Activated T-cell treated with anti-CD3 and anti-CD28 coated beads, Interleukin-2, amount 50 U/mL, for 48 hours (primary cell): ENCODE measurements at places on chromosomes 1 and 21.

- DNase-seq, result no peak
Measured at GRCh38 chr1:86826856-86827255, 87.1 kb downstream of the SELENOF start.

GRCh38 chr21:42925114-42925926 is at the start of gene ERVH48-1:
ERVH48-1 (minus strand) TSS chr21:42925630; CDS start chr21:42919006, 6,624 bp downstream.
- no peak for DNase-seq

GRCh38 chr1:57845041-57845440 is 421.2 kb upstream of the DAB1 start:
- no peak for DNase-seq

GRCh38 chr21:43305811-43306311 is 121.1 kb downstream of the SIK1 start:
- DNase-seq, result no peak

- no peak for DNase-seq
Measured at GRCh38 chr1:79469139-79469538, 462.6 kb upstream of the ADGRL4 start.

DNA sequence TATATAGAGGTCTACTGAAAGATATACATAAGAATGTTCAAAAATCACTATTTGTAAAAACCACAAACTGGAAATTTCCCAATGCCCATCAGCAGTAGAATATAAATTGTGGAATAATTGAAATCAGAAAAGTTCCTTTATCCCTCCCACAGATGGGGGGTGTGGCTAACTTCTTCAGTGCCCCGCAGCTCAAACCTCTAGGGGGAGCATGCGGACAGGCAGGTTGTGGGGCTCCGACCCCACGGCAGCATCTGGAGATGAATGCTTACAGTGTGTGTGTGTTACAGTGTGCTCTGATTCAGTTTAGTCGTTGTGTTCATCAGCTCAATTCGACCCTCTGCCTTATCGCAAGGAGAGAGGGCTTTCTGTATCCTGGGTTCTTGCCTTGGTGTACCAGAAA is 262.1 kb upstream of the LRRC7 start:
- DNase-seq, result no peak

DNA sequence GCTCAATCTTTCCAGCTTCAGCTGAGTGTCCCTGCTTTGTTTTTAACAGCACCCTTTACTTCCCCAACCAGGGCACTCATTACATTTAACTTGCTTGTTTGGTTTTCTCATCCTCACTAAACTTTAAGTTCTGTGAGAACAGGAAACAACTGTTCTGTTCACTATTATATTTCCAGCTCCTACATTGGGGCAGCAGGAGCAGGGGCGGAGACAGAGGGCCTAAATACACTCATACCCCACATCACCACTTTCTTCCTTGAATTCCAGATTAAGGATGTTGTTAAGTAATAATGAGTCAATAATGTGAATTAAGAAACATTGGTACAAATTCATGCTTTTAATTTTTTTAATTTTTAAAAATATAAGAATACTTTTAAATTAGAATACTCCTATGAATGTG is 6.0 kb downstream of the DRAM2 start:
- no peak for DNase-seq

- DNase-seq, result no peak
Measured at GRCh38 chr1:19946971-19947370, 23.6 kb upstream of the PLA2G2E start.

DNA sequence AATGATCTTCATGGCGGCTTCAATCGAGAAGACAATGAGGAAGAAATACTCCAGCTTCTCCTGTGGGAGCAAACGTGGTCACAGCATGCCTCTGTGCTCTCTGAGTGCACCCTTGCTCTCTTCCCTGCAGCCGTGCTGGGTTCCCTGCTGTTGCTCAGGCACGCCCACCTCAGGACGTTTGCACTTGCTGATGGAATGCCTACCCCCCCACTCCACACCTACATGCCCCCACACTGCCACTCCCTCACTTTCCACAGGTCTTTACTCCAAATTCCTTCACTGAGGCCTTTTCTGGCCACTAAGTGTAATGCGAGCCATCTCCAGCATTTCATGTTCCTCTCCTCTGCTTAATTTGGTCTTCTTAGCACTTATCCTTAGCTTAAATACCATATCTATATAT is 18.3 kb downstream of the CACNA1S start:
- no peak for DNase-seq

GRCh38 chr1:208791456-208791855 is 547.3 kb upstream of the PLXNA2 start:
- DNase-seq, result no peak

GRCh38 chr1:90782046-90782445 is 64.9 kb upstream of the BARHL2 start:
- no peak for DNase-seq

GRCh38 chr1:150576367-150576711 is 3.1 kb downstream of the MCL1 start:
- DNase-seq, result no peak

GRCh38 chr1:205266611-205267305 is 39.0 kb downstream of the TMCC2 start:
- DNase-seq, result no peak

DNA sequence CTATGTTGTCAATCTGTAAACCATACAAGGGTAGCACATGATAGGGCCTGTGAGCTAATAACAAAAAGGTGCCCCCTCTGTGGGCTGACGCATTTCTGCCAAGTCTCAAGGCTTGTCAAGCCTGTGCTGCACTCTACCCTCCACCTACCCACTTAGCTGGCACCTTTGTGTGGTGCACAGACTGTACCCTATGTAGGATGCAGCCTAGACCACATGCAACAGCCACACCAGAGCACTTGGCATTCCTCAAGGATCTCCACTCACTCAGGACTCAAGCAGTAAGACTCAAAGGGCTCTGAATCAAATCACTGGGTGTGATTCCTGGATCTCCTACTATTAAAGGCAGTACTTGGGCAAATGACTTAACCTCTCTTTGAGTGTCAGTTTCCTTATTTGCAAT is 133.5 kb downstream of the BEND5 start:
- DNase-seq, result no peak

DNA sequence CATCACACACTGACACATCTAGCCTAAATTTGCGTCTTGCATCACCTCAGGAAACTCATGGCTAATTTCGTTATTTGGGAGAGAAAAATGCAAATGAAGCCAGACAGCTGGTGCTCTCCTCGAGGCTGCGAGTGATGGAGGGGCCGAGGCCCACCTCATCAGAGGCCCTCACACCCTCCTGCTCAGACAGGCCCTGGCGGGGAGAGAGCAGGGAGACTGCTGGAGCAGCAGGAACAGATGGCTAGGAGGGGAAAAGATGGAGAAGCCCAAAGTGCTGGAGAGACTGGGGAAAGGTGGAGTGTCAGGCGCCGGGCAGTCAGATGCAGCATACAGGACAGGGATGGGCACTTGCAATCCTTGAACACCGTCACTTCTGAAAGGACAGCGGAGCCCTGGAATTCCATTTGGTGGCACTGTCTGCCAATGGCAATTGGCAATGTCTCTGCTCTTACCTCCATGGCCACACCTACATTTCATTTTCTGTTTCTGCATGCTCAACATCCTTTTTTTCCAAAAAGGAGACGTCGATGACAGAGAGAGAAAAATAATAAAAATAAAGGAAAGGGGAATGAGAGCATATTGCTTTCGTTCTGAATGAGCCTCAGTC is 286.2 kb downstream of the SPATA17 start:
- DNase-seq, result no peak

DNA sequence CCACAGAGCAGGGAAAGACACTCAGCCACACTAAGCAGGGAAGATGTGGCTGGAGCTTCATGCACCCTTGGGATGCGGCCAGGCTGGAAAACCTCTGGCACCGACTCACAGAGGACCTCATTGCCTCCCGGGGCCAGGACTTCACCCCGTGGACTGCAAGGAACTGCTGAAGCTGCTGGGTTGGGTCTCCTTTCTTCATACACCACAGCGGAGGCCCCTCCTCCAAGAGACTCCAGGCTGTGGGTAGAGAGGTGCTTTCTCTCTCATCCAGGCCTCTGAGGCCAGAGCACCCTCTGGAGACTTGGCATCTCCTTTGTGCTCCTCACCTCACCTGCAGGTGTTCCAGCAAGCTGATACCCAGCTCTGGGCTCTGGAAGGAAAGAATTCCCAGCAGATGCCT is 76.0 kb upstream of the EDN2 start:
- no peak for DNase-seq
